Activated gamma-delta T cell treated with Interleukin-2 at 50 U/mL for 16 hours (primary cell): ENCODE measurements at places on chromosomes 1 and 21.

DNA sequence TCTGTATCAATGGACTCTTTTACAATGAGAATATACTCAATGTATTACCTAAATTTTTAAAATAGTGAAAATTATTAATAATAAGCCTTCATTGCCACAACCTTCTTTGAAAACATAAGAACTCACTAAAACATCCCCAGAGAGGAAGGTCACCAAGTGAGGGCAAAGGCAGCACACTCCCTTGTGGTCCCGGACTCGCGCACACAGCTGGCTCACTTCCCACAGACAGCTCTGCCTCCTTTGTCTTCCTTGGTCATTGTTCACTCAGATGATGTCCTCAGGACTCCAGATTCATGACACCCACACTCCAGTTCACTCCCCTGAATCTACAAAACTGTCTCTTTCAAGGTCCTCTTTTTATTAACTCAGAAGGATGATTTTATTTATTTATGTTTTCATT, 19.2 kb upstream of the UBR4 start:
- no peak for DNase-seq

GRCh38 chr1:115076384-115076915, 12.9 kb downstream of the TSPAN2 start:
- DNase-seq, result no peak

DNA sequence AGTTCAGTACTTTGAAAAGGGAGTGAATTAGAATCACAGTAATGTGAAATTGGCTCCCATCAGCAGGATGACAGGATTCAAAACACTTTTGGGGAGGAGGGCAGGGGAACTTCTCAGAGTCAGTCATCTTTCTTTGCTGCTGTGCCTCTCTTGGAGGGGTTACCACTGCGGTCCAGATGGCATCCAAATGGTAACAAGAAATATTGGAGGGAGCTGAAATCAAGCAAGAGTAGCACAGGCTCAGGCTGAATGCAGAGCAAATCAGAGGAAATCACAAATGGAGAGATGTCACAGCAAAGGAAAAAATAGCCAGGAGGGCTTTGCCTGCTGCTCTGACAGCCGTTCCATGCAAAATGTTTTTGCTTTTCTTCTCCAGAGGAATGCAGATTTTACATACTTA, 75.0 kb upstream of the C8B start:
- no peak for DNase-seq

GRCh38 chr1:41716188-41717130, 202.3 kb downstream of the HIVEP3 start:
- no peak for DNase-seq

DNA sequence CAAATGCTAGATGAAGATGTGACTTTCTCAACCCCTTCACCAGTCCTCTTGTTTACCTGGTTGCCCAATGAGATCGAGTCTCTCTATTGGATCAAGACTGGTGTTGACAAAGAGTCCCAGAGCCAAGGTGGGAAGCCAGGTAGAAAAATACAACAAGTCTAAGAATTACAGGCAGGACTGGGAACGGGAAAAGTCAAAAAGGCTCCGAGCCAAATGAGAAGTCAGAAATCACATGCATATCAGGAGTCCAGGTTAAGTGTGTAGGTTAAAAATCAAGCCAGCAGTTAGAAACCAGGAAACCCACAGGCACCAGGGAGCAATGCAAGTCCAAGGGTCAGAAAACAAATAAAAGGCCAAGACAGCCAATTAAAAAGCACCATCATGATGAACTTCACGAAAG, 27.4 kb upstream of the DUSP23 start:
- DNase-seq, result no peak

- DNase-seq, result peak; percentile 58
Observed at GRCh38 chr1:206590025-206590758, 22.1 kb downstream of the EIF2D start.

- no peak for DNase-seq
Observed at GRCh38 chr1:19435851-19436455, 49.4 kb downstream of the CAPZB start.

DNA sequence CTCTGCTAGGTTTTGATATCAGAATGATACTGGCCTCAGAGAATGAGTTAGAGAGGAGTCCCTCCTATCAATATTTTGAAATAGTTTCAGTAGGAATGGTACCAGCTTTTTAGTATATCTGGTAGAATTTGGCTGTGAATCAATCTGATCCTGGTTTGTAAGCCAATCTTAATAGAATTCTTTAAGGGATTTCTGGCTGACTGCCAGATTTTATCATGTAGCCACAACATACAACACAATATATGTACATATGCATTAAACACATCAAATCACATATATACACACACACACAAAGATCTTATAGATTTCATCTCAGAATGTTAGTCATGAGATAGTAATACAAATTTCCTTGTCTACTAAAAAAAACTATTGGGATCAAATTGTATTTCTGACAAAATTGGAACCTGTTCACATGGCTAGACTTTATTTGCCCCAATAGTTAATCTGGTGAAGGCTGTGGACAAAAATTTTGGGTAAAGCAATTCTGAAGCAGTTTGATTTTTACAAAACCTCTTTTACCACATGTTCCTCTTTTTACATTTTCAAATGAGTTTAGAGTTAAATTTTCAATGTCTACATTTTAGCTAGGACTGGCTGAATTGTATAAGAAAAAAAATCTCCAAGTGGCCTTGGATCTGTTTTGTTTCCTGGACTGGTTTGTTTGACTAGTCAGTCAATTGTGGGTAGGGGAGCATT, 151.7 kb downstream of the FASLG start:
- DNase-seq, result no peak

GRCh38 chr21:29157080-29157479, 26.6 kb downstream of the MAP3K7CL start:
- DNase-seq, result no peak

- no peak for DNase-seq
Observed at GRCh38 chr1:89512996-89513720, 11.5 kb upstream of the LRRC8B start.

DNA sequence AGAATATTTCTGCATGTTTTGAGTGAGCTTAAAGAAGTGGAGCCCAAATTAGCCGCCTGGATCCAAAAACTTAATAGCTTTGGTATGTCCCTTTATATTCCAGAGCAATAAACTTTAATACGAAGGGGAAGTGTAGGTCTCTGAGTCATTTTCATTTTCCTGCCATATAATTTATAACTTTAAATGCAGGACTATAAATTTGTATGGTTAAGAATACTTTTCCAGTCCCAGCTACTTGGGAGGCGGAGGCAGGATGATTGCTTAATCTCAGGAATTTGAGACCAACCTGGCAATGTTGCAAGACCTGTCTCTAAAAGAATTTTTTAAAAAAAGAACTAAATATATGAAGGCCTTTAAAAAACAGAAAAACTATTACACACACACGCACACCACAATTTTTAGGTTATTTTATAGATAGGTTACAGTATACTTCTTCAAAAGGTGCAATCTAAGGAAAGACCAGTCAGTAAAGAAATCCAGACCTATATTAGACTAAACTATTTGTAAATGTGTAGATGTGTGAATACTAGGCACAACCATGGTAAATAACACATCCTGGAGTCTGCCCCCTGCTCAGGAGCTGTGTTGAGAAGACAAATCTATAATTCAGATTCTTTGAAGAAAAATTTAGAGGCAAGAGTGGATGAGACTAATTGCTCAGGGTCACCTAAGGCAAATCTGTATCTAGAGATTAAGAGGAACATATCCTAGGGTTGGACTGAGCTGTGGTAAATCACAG, 80.3 kb downstream of the TTC3 start:
- DNase-seq, result no peak

- DNase-seq, result no peak
Observed at GRCh38 chr1:156511644-156512043, 11.1 kb upstream of the MEF2D start.

DNA sequence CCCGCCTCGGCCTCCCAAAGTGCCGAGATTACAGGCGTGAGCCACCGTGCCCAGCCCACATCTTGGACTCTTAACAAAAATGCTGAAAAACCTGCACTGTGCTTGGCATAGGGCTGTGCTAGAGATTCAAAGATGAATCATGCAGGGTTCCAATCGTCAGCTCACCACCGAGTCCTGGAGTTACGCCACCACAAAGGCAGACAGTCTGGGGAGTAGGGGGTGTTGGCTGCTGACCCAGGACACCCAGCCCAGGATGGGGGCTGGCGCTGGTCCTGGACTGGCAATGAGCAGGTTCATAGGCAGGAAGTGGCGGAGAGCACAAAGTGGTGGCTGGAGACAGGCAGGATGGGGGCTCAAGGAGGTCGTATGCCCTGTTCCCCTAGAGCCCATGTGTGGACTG, 16.0 kb downstream of the PSRC1 start:
- DNase-seq, result no peak

DNA sequence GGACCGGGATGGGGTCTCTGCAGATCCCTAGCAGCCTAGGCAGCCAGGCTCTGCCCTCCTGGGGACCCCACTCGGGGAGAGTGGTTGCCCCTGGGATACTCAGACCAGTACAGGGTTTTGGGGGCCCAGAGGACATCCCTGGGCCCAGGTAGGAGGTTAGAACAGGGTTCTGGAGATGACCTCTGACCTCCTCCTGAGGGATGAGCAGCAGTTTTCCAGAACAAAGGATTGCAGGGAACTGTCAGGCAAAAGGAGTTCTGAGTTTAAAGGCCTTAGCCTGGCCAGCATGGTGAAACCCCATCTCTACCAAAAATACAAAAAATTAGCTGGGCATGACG, 20.4 kb upstream of the VPS13D start:
- DNase-seq, result no peak
